ENCODE measurements at places on chromosomes 5 and 9. TPM values are rescaled to one million over a fixed set of nuclear protein-coding genes. Genes with fewer than 3 reads are reported as not detected.

Gene F2RL1
- 30.0 TPM for total RNA-seq

Gene ZNF883
- total RNA-seq, result 0.60 TPM

Gene PAX5
- total RNA-seq, result not detected

Gene OLFM1
- 17.2 TPM for total RNA-seq

Gene SPATA31E1
- total RNA-seq, result not detected

Gene TRIM36
- total RNA-seq, result 0.34 TPM

Gene PCDHGA3
- 1.2 TPM for total RNA-seq

Gene CFAP157
- not detected for total RNA-seq

Gene DBH
- total RNA-seq, result not detected

Data from dermis blood vessel endothelial cell (primary cell).